ENCODE measurements at places on chromosomes 13 and 19.

DNA sequence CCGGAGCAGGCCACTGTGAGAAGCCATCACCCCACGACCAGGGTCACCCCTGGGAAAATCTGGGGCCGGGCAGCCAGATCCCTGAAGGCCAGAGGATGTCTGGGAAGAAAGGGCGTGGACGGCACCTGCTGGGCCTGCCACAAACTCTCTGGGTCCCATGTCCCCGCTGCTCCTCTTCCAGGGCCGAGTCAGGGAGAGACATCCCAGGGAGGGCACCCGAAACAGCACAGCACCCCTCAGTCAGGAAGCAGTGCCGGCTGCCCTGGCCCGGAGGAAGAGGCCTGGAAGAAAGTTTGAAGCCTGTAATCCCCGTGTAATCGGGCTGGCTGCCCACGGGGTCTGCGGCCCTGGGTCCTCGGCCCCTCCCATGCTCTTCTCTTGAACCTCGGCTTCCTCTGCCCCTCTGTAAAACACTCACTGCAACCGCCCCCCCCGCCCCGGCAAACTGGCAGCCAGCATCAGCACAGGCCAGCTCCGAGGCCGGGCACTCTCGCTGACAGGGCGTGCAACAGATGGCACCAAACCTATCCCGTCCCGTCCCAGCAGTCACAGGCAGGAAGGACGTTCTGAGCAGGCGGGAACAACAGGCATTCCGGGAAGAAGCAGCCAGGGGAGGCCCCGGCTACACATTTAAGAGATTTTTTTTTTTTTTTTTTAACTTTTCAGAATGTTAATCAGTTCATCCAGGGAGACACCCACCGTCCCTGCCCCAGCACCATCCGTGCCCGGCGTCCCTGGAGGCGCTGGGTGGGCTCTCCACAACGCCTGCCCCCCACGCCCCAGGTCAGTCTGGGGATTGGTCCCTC is 1.5 kb downstream of the SBNO2 start:
- ATAC-seq: no peak

DNA sequence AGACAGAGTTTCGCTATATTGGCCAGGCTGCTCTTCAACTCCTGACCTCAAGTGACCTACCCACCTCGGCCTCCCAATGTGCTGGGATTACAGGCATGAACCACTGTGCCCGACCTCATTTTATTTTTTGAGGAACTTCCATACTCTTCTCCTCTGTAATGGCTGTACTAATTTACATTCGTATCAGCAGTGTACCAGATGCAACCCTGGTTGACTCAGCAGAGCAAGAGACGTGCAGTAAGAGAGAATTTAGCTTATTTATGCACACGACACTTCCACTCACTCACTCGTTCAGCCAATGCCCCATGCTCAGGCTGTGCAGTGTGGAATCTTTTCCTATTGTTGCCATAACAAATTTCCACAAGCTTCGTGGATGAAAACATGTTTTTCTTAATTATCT is 6.9 kb downstream of the KIR3DL3 start:
- no peak for ATAC-seq

GRCh38 chr19:48967346-48968178 is 2.5 kb downstream of the FTL start:
- no peak for ATAC-seq

GRCh38 chr13:109900320-109900719 is 113.9 kb upstream of the IRS2 start:
- ATAC-seq: no peak

DNA sequence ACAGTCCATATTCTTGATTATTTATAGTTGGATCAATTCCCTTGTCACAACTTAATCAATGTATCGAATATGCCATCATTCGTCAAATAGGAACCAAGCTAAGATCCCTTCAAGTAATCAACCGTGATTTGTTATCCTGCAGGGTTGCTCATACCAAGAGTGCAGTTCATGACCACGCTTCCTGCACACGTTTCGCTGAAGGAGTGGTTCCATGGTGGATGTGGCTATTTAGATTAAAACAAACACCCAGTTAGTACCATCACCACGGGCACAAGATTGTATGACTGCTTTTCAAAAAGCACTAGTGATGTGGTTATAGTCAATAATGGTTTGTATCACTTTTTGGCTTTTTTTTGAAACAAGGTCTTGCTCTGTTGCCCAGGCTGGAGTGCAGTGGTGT is 41.1 kb upstream of the CCNE1 start:
- peak; percentile 7 for ATAC-seq

GRCh38 chr19:18856385-18857126 is 24.8 kb downstream of the UPF1 start:
- ATAC-seq: no peak

DNA sequence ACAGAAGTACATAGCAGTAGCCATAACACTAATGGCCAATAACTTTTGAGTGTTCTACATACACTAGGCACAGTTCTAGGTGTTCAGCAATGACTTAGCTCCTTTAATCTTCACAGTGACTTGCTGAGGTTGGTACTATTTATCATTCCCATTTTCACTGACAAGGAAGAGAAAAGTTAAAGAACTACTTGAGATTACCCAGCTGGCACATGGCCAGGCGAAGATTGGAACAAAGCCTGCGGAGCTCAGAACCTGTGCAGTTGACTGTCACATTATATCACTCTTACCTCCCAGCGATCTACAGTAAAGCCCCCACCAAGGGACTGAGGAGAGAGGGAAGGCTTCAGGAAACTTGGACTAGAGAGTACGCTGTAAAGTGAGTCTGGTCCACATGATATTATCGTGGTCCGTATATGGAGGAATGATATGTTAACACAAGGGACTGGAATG is 42.4 kb upstream of the WDFY2 start:
- ATAC-seq: no peak

DNA sequence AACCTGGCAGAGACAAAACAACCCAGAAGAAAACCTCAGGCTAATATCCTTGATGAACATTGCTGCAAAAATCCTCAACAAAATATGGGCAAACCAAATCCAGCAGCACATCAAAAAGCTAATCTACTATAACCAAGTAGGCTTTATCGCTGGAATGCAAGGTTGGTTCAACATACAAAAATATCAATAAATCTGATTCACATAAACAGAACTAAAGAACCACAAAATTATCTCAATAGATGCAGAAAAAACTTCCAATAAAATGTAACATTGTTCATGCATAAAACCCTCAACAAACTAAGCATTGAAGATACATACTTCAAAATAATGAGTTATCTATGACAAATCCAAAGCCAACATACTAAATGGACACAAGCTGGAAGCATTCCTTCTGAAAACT is 8.8 kb downstream of the ZNF724 start:
- ATAC-seq: no peak

DNA sequence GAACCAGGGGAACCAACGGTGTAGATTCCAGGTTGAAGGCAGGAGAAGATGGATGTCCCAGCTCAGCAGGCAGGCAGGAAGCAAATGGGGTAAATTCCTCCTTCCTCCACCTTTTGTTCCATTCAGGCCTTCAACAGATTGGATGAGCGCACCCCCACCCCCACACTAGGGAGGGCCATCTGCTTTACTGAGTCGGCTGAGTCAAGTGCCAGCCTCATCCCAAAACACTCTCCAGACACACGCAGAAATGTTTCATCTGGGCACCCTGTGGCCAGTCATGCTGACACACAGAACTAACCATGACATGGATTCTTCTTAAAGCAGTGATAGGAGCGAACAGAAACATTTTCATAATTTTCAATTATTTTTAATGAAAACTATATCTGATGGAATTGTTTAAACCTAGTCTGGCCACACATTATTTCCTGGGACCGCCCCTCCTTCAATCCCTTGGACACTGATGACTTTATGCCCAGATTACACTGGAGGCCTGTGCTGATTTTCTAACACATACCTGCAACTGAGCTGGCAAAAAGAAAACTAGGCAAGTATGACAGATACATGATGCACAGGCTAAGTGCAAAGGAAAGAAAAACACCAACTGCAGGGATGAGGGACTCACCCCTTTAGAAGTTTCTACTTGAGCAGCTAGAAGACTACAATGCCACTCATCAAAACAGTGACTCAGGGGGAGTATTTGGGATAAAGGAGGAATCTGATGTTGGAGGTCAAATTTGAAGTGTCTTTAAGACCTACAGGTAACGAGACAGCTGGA is 154.2 kb downstream of the TNFRSF19 start:
- ATAC-seq: no peak

DNA sequence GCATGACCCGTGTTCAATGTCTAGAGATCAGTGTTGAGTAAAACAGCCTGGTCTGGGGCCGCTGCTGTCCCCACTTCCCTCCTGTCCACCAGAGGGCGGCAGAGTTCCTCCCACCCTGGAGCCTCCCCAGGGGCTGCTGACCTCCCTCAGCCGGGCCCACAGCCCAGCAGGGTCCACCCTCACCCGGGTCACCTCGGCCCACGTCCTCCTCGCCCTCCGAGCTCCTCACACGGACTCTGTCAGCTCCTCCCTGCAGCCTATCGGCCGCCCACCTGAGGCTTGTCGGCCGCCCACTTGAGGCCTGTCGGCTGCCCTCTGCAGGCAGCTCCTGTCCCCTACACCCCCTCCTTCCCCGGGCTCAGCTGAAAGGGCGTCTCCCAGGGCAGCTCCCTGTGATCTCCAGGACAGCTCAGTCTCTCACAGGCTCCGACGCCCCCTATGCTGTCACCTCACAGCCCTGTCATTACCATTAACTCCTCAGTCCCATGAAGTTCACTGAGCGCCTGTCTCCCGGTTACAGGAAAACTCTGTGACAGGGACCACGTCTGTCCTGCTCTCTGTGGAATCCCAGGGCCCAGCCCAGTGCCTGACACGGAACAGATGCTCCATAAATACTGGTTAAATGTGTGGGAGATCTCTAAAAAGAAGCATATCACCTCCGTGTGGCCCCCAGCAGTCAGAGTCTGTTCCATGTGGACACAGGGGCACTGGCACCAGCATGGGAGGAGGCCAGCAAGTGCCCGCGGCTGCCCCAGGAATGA is 1.5 kb upstream of the CEACAM5 start:
- ATAC-seq: peak; percentile 86

DNA sequence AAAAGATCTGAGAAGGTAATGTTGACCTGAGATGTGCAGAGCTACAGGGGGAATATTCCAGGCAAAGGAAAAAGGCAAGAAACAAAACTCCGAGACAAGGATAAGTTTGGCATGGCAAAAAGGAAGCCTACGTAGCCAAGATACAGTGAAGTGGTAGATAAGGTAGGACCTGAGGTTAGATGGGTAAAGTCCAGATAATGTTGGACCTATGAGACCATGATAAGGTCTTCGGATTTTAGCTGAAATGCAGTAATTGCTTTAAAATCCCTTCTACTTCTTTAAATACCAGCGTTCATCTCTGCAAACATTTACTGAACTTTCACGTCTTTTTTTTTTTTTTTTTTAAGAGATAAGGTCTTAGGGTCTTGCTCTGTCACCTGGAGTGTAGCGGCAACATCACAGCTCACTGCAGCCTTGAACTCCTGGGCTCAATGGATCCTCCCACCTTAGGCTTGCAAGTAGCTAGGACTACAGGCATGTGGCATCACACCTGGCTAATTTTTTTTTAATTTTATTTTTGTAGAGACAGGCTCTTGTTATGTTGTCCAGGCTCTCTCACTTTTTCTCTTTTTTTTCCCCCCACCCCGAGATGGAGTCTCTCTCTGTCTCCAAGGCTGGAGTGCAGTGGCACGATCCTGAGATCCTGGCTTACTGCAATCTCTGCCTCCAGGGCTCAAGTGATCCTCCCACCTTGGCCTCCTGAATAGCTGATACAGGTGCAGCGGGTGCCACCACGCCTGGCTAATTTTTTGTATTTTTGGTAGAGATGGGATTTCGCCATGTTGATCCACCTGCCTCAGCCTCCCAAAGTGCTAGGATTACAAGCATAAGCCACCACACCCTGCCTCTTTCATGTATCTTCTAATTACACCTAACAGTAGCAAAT is 4.2 kb upstream of the WBP4 start:
- ATAC-seq: no peak

DNA sequence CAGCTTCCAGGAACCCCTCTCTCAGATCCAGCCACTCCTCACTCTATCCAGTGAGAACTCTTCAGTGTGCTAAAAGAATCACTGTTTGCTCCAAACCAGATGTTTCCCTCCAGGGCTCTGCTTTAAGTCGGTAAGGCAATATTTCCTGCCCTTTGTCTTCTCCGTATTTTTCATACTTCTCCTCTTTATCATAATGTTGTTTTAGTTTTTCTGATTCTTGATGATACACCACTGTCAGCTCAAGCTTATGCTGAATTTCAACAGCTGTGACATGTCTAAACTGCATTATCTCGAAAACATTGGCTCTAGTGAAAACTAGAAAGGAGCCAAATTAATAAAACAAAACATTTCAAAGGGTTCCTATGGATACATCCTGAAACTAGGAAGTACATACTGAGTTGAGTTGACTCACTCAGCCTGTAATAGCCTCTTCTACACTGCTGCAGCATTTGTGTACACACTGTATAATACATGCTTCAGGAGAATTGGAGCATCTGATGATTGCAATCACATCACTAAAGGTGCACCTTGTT is 39.8 kb downstream of the GPR180 start:
- no peak for ATAC-seq

- no peak for ATAC-seq
These were observed 35.7 kb downstream of the NHLRC3 start for GRCh38 chr13:39073983-39074382.

GRCh38 chr13:77176350-77176749 is 149.4 kb upstream of the FBXL3 start:
- no peak for ATAC-seq

GRCh38 chr13:44046428-44046827 is 166.7 kb downstream of the LACC1 start:
- no peak for ATAC-seq

DNA sequence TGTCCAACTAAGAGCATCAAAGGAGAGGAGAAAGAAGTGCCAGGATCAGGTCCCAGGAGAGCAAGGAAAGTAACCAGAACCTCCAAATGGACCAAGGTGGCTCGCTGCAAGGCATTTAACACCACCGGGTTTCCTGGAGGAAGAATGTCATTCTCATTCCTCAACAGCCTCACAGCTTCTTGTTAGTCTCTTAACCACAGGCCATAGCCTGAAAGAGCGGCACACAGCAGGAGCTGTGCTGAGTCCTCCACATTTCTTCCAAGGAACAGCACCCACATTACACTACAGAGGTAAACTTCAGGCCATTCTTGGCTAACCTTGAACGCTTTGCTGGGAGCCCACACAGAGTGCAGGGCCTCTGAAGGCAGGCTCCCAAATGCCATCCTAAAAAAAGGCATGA is 23.6 kb downstream of the DOCK9 start:
- ATAC-seq: no peak

DNA sequence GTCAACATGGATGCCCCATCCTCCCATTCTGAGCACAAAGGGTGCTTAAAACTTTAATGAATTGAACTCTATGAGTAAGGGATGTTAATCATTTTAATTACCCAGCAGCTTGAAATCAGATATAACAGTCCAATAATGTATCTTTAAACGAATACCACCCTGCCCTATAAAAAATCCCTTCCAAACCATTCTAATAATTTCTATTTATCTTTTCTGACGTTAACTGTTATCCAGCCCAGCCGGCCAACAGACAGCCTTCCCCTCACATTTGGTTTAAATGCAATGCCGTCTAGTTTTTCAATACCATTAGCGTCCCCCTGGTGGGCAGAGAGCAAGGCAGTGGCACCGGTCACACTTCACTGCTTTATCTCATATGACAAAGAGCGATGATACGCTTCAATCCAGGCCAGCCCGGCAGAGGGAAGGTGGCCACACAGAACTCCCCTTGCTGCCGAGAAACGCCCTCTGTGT is 402.2 kb upstream of the ZNF507 start:
- no peak for ATAC-seq

- ATAC-seq: peak; percentile 90
These were observed 447.4 kb downstream of the COG6 start for GRCh38 chr13:40102854-40103253.

GRCh38 chr19:49515767-49516166 is 3.3 kb downstream of the FCGRT start:
- ATAC-seq: no peak

GRCh38 chr19:31676271-31677004 is 327.2 kb upstream of the TSHZ3 start:
- no peak for ATAC-seq

GRCh38 chr13:110347535-110348308 is 40.6 kb downstream of the COL4A2 start:
- ATAC-seq: no peak

Data from activated CD4-positive, CD25-positive, alpha-beta regulatory T cell treated with anti-CD3 and anti-CD28 coated beads, Interleukin-2, amount 50 U/mL, for 24 hours (primary cell).